ENCODE measurements at places on chromosomes 11 and 22.

DNA sequence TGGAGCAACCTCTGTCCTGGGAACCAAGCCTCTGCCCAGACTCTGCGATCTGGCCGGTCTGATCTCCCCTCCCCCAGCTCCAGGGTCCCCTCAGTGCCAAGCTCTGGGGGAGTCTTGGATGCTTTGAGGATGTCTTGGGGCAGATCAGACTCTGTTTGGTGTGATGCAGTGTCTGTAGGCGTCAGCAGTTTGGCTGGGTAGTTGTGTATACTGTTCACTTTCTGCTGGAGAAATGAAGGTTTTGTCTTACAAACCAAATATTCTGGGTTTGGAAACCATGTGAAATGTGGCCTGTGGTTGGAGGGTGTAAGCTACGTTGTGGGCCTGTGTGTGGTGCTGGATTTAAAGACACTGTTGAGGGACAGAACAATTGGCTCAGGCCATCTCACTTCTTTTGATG is 4.6 kb downstream of the INSC start:
- no peak for DNase-seq

GRCh38 chr22:39179401-39179827 is 26.9 kb upstream of the CBX7 start:
- no peak for DNase-seq

- DNase-seq = no peak
Observed at GRCh38 chr11:129803533-129803932, 12.1 kb upstream of the TMEM45B start.

GRCh38 chr11:21066030-21066429 is 396.6 kb downstream of the NELL1 start:
- DNase-seq = no peak

GRCh38 chr11:96241331-96241841 is 101.6 kb downstream of the MAML2 start:
- DNase-seq = peak; percentile 62

GRCh38 chr11:108754901-108755625 is 90.2 kb downstream of the DDX10 start:
- no peak for DNase-seq

DNA sequence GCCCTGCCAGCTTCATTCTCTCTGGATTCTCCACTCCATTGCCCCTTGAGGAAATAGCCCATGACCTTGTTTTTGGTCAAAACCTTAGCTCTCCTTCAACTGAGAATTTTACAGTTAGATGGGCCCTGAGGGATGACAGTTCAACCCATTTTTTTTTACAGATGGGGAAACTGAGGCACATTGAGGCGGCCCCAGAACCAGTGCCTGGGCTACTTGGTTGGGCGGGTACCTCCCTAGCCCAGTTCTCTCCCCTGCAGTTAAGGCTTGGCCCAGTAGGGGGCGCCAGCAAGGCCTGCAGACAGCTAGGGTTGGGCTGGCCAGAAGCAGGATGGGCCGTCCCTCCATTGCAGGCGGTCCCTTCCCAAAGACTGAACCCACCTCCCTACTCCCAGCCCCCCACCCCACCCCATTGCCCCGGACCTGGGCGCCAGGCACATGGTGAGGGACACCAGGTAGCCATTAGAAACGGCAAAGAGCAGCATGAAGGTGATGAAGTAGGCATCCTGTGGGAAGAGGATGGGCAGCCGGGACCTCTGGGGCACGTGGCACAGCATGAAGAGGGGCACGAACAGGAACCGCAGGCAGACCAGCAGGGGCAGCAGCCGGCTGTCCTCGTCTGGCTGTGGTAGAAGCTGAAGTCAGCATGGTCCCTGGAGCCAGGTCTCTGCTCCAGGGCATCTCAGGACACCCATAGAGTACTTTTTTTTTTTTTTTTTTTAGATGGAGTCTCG is 7.6 kb downstream of the SLC29A2 start:
- peak; percentile 77 for DNase-seq

- no peak for DNase-seq
Observed at GRCh38 chr11:77026221-77026620, 8.0 kb upstream of the B3GNT6 start.

- DNase-seq = no peak
Observed at GRCh38 chr11:73353422-73353821, 22.8 kb upstream of the RELT start.

DNA sequence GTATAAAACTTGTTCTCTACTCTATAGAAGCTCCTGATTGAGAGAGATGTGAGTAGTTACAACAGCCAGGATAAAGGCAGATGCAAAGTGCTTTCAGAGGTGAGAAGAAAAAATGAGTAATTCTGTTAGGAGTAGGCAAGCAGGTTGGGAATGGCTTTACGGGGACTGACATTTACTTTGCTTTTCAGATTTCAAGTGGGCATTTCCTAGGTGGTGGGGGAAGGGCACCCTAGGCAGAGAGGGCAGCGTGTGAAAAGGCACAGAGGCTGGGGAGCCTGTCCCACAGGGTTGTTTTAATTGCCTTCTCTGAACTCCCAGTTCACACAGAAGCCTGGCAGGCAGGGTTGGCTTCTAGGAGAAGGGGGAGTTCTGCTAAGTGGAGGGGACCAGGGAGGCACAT is 106.5 kb downstream of the NAV2 start:
- no peak for DNase-seq

DNA sequence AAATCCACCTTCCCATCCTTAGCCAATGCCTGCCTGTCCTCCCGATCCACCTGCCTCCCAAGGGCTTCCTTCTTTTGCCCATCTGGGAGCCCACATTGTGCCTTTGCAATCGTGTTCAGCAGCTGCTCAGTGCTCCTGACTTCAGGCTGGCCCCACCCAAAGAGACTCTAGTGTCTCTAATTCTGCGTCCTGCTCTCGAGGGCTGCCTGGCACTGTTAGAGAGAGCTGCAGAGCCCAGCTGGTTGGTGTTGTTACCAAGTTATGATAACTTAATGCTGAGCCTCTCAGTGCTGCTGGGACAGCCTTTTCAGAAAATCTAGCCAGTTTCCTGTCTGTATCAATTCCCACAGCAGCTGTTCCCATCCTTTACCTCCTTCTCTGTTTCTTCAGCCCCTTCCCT is 69.1 kb downstream of the MICAL2 start:
- no peak for DNase-seq

- DNase-seq = no peak
Observed at GRCh38 chr11:126438691-126439090, 83.2 kb downstream of the ST3GAL4 start.

DNA sequence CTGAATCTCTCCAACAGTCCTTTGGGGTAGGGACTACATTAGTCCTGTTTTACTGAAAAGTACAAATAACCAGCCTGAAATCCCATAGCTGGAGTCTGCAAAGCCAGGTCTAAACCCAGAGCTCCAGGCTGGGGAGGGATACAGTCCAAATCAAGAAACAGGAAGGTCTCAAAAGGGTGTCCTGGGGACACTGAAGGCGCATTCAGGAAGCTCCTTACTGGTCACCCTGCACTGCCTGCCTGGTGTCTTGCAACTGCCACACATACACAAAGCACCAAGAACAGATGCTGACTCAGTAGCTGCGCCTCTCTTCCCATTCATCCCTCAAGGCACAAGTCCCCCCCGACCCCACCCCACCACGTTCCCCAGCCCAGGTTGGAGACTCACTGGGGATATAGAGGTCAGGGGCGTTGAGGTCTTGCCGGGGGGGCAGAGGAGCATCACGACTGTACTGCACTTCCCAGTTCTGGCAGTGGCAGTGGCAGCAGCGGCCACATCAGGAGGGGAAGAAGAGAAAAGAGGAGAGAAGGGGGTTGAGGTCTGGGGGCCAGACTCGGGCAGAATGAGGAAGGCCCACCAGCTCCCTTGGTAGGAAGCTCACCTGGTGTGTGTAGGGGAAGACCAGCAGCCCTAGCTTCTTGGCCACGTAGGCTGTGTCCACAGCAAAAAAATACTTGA is 1.6 kb downstream of the YIF1A start:
- DNase-seq = no peak

- no peak for DNase-seq
Observed at GRCh38 chr22:23764899-23765881, 2.4 kb downstream of the C22orf15 start.

DNA sequence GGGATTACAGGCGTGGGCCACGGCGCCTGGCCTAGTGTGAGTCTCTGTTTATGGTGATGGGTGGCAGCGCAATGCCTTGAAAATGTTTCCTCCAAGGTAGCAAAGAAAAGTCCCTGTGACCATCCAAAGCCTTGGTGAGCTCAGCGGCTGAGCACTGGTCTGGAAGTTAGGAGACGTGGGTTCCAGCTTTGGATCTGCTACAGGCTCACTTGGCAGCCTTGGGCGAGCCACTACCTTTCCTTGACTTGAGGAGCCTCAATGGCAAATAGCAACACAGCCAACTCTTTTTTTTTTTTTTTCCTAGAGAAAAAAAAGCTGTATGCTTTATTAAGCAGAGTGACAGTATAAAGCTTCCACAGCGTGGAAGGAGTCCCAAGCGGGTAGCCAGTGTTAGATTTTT is 61.3 kb upstream of the RASD2 start:
- DNase-seq = no peak

DNA sequence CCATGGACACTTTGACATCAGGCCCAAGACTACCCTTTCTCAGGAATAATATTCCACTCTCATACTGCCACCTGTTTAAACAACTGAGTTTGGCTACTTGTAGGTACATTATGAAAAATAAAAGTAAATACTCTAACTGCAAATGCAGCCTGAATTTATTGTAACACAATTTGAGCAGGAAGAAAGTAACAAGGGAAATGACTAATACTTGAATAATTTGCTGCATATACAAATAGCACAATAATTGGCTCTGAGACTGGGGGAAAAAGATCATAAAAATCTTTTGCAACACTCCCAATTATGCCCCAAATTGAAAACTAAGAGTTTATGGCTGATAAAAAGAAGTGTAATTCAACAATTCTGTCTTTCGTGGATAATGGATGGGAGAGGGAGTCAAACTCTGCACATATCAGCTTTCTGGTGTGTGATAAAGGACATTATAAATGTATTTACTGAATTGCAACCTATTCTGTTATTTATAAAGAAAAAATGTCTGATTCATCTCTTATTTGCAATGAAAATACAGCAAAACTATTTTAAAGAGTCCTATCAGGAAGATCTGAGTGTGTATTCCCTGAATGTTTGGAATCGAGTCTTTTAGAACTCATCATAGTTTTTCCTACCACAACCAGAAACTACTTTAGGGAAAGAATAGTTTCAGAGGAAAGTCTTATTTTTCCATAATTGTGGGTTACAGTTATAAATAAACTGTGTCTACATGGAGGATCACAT is 359.0 kb downstream of the JRKL start:
- no peak for DNase-seq

GRCh38 chr11:109153836-109154235 is 268.2 kb upstream of the C11orf87 start:
- DNase-seq = no peak

- DNase-seq = peak; percentile 47
Observed at GRCh38 chr11:62889484-62890437, 9.1 kb downstream of the SLC3A2 start.

DNA sequence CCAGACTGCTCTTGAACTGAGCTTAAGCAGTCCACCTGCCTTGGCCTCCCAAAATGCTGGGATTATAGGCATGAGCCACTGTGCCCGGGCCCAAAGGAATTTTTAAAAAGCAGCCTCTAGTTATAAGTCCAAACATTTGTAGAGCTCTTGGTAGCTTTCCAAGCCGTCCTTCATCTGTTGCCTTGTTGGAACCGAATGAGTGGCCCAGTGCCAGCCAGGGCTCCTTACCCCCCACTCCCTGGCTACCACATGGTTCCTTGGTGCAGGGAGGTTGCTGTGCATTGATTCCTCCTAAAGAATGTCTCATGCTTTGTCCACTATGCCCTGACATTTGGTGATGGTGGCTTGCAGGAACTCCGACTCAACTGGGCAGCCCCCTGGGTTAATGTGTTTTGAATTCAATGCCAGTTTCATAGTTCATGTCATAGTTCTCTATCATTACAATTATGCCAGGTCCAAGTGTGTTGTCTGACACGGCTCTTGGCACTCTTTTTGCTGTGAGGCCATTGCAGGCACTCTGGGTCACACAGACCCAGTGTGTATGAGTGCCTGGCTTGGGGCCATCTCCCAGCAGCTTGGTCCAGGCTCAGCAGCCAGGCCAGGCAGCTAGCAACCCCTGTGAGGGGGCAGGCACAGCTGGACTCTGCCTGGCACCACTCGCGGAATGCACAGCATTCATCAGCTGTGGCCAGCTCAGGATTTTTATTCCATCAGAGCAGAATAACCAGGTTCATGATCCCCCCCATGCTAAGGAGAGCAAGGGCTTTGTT is 13.3 kb upstream of the MICALL1 start:
- DNase-seq = no peak

DNA sequence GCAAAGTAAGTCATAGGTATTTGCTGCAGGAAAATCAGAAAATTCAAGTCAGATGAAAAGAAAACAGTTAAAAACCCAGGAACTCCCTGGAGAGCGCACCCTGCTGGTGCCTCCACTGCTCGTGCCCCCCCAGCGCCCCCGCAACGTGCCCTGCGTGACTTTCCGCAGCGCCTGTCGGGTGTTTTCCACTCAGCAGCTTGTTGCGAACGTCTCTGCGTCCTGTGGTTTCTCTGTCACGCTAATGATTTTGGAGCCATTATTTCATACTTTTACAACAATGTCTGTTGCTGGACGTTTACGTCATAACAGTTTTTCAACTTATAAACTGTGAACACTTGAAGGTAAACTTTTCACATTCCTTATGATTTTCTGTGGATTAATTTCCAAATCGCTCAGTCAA is 5.0 kb downstream of the CRELD2 start:
- DNase-seq = peak; percentile 64

- DNase-seq = no peak
Observed at GRCh38 chr11:62273789-62274275, 3.9 kb downstream of the SCGB2A2 start.

DNA sequence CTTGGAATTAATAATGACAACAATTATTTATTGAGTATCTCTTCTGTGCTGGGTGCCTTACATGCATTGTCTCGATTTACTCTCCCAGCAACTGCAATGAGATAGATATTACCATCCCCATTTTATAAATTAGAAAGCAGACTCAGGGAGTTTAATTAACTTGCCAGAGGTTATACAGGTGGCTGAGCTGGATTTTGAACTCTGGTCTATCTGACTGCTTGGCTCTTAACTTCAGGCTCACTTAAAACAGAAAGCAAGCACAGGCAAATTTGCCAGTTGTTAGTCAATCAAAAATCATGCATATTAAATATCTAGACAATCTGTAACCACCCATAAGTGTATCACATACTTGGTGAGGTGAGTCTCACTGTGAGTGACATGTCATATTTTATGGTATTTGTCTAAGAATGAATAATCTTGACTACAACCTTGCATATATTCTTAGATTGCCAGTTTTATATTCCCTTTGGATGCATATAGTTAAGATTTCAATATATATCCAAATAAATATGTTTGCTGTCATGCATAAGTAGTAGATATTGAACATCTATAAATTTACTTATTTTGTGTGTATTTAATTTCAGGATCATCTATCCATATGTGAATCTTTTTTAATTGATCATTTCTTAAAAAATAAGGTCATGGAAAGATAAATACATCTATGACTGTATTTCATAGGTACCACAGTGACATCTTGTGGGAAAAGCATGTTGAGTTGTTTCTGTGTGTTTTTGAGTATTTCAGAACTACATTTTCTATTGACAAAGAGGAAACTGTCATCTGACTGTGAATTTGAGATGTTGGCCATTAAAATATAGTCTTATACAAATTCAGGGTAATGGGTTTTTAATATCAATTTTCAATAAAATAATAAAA is 112.0 kb upstream of the ARHGAP42 start:
- peak; percentile 10 for DNase-seq

GRCh38 chr22:27786291-27786932 is 15.1 kb downstream of the MN1 start:
- DNase-seq = no peak

Measured in KBM-7 (cell line).